ENCODE measurements at places on chromosomes 12 and 14.
A peak's percentile ranks its signal among the peaks of the same experiment; 100 is the strongest.

GRCh38 chr12:1907652-1908611 is 10.5 kb downstream of the CACNA2D4 start:
- DNase-seq = peak; percentile 19

DNA sequence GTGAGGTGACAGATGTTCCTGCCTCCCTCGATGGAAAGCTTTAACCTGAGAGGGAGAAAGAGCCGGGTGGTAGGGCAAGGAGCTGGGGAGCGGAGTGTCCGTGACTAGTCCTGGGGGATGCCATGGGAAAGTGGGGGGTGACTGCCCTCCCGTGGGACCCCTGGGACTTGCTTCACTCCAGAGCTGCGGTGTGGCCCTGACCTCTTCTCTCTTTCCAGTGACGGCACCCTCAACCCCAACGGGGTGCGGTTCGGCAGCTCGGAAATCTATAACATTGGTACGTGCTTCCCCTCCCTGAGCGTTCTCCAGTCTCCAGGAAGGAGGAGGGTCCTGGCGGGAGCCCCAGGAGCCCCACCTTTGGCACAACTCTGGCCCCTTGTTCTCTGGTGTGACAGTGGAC is 69.3 kb downstream of the AACS start:
- no peak for DNase-seq

DNA sequence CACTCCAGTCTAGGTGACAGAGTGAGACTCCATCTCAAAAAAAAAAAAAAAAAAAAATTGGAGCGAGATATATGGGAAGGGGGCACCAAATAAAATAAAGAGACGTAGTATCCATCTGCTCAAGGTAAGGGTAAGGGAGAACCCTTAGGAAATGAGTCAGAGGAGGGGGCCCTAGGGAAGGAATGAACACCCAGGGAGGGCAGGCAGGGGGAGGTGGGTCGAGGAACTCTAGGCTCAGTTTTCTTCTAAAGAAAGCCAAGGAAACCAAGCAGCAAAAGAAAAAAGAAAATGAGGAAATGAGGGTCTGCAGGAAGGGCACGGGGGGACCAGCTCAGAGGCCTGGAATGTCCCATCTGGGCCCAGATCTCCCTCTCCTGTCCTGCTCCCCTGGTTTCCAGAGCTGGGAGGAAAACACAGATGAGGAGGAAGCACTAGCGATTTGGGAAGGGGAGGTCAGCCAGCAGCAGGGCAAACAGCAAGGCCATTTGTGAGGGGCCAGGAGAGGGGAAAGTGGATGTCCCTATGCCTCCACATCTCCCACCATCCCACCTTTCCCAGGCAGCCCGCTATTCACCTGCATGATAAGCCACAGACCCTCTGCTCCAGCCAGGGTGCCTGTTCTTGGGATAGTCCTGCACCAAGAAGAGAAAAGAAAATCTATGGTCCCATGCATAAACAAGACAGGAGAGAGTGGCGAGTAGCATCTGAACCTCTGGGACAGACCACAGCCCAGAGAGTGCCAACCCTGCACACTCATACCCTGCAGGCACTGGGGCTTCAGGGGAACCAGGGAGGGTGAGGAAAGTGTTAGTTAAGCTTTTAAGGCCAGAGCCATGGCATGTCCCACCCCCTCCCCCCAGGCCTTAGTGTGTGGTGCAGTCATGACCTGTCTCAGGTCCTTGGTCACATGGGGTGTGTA is 11.9 kb downstream of the SPRYD3 start:
- no peak for DNase-seq

- no peak for DNase-seq
Observed at GRCh38 chr12:93638095-93638494, 39.1 kb upstream of the CRADD start.

- DNase-seq = no peak
Observed at GRCh38 chr14:83255727-83256090, 1722.1 kb upstream of the SEL1L start.

DNA sequence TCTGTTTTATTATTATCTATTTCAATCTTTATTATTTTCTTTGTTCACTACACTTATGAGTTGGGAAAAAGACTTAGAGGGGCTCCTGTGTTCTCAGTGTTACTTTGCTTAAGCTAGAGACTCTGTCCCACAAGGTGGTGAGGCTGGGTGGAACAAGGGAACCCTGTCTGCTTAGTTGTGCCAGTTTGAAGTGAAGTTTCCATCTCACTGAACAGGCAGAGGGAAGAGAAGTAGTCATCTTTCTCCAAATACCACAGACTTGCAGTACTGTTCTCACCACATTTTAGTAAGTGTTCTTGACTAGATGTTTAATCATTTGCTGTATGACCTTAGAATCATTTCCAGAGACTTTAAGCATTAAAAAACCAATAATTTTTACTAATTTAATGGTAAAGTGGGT is 195.7 kb upstream of the NEDD1 start:
- no peak for DNase-seq

GRCh38 chr12:63410197-63410596 is 258.1 kb downstream of the DPY19L2 start:
- no peak for DNase-seq

- no peak for DNase-seq
Observed at GRCh38 chr12:122855928-122856831, 20.9 kb downstream of the HIP1R start.

DNA sequence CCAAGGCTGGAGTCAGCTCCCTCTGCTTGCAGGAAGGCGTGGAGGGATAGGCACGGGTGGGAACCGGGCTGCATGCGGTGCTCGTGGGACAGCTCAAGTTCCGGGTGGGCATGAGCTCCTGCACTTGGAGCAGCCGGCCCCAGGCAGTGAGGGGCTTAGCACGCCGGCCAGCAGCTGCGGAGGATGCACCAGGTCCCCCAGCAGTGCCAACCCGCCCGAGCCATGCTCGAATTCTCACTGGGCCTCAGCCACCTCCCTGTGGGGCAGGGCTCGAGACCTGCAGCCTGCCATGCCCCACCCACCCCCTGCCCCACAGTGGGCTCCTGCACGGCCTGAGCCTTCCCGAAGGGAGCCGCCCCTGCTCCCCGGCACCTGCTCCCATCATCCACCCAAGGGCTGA is 1501.8 kb downstream of the AACS start:
- DNase-seq = no peak

GRCh38 chr14:50340963-50341362 is 28.8 kb downstream of the DMAC2L start:
- no peak for DNase-seq

DNA sequence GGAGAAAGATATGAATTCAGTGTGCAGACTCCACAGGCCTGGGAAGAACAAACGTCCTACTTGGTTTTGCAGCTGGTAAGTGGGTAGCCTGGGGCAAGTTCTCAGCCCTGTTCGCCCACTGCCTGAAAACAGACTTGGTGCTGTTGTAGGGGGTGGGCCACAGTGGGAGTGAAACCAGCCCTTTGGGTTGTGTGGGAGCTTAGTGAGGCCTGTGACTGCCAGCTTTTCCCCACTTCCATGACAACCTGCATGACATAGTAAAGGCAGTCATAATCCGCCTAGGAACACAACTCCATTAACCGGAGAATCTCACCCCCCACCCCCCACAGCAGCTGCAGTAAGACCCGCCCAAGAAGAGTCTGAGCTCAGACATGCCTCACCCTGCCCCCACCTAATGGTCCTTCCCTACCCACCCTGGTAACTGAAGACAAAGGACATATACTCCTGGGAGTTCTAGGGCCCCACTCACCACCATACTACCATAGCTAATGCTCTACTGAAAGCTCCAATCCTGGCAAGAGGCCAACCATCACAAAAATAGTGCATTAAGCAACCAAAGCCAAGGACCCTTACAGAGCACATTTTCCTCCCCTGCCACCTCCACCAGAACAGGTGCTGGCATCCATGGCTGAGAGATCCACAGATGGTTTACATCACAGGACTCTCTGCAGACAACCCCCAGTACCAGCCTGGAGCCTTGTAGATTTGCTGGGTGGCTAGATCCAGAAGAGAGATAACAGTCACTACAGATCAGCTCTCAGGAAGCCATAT is 39.8 kb upstream of the LMNTD1 start:
- no peak for DNase-seq

DNA sequence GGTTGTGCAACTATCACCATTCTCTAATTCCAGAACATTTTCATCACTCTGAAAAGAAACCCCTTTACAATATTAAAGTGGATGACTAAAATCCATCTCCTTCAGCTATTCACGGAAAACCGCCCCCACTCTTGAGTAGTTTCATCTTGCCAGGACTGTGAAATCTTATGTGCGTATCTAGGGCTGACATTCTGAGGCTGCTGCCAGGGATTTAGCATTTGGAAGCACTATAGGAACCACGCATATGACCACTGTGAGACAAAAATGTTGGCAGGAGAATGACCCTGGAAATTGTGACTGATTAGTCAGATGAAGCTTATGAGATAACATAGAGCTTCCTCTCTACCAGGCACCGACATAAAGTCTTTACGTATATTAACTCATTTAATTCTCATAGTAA is 305.2 kb upstream of the PDE3A start:
- DNase-seq = no peak
